ENCODE measurements at places on chromosomes 1 and 21.
A peak's percentile ranks its signal among the peaks of the same experiment; 100 is the strongest.

DNA sequence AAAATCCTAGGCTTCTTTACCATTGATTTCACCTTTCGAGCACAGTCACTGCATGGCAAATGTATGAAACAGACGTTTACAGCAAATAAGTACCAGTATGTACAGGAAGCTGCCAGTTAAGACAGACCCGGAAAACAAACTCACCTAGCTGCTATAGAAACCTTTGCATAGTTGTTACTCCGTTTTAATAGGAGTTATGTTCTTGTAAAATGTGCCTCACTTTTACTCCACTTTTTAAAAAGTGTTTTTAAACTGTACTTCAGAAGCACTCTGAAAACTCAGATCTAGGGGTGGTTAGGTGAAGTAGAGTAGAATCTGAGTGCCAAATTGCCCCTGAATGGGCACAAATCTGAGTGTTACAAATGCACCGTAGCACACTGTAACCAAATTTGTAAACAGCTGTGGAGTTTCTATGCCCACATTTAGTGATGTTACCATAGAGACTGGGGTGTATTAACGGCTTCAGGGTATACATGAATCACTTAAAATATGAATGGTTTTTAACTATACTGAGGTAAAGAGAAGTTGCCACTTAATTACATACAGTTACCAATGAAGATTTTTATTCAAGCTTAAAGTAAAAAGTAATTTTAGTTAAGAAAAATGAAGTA, 30.7 kb downstream of the CNIH4 start:
- DNase-seq = no peak

DNA sequence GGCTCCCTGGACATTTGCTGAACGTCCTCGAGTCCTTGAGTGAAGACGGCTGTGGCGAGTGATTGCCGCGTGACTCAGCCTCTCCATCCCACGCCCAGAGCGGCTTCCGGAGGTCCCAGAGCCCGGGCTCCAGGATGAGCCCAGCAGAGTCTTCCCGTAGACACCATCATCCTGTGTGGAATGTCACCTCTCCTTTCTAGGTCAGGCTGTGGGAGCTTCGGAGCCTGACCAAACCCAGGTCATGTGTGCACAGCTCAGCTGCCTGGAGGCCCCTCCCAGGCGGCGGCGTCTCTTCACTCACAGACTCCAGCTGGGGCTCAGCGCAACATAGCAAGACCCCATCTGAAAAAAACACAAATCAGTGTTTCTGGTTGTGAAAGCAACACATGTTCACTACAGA, 38.2 kb downstream of the PRKCZ start:
- no peak for DNase-seq

GRCh38 chr1:28428012-28428411, 58.5 kb downstream of the PHACTR4 start:
- no peak for DNase-seq

DNA sequence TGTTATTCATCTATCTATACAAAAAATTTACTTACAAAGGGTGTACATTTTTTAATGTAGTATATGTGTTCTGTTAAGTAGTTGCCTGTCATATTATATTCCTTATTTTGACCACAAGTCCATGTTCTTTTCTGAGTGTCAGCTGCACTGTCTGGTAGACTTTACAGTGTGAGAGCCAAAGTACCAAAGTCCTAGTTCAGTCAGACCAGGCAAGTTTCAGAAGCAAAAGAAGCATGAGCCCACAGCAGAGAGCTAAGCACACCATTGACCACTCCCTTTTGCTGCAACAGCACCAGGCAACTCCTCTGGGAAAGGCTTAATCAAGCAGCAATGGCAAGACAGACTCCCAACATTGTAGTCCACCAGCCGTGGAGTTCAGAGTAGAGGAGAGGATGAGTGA, 631.9 kb upstream of the PKN2 start:
- DNase-seq = no peak

- peak; percentile 4 for DNase-seq
Observed at GRCh38 chr1:23980728-23981070, 572 bp upstream of the SRSF10 start.

GRCh38 chr1:67332653-67333529, 25.2 kb downstream of the IL12RB2 start:
- no peak for DNase-seq

GRCh38 chr1:25613091-25613490, 3.5 kb upstream of the MAN1C1 start:
- no peak for DNase-seq

GRCh38 chr1:8767006-8767405, 50.4 kb downstream of the RERE start:
- DNase-seq = no peak

- no peak for DNase-seq
Observed at GRCh38 chr1:15934211-15935055, 41.5 kb downstream of the ZBTB17 start.

- DNase-seq = no peak
Observed at GRCh38 chr1:193083365-193084088, 21.7 kb downstream of the GLRX2 start.

DNA sequence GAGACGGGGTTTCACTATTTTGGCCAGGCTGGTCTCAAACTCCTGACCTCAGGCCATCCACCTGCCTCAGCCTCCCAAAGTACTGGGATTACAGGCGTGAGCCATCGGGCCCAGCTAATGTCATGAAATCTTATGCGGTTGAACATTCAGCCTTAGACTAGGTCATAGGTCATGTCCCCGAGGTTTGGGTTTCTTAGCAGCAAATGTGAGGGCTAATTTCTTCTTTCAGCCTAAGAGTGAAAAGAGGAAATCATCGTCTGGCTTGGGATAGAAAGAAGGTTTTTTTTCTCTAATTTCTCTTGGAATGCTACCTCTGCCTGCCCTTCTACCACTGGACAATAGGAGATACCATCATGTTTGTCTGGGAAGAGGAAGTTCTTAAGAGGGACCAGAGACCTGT, 18.0 kb upstream of the PIK3CD start:
- DNase-seq = no peak

- DNase-seq = no peak
Observed at GRCh38 chr1:174406421-174406820, 41.3 kb upstream of the GPR52 start.

GRCh38 chr21:42661688-42662429, 8.4 kb downstream of the PDE9A start:
- DNase-seq = no peak

DNA sequence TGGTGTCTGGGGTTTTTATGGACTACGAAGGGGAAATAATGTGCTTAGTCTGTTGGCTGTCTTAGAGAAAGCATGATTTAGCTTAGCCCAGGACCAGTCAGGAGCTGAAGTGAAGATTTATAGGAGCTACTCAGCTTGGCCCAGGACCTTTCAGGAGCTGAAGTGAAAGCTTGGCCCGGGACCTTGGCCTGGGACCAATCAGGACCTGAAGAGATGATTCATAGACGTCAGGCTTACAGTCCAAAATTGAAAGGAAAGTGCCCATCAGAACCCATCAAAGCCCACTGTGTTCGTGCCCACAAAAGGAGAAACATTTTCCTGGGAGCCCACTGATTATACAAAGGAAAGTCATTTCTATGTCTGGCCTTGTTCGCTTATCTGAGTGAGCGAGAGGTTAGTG, 35.6 kb downstream of the MSTO1 start:
- no peak for DNase-seq

GRCh38 chr1:65213271-65214023, 65.4 kb downstream of the AK4 start:
- DNase-seq = no peak

DNA sequence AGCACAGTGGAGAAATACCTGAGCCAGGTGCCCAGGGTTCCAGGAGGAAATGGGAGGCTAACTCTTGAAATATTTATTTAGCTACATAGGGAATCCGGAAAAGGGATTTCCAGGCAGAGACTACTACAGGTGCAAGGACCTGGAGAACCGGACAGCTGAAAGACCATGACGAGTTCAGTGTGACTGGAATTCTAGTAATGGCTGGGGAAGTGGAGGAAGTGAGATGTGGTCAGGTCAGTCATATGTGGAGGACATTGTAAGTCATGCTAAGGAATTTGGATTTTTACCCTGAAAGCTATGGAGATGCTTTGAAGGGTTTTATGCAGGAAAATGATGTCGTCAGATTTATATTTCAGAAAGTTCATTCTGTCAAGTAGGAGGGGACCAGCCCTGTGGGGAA, 1.8 kb downstream of the CAP1 start:
- no peak for DNase-seq

- DNase-seq = no peak
Observed at GRCh38 chr1:10208537-10208936, 1.8 kb upstream of the KIF1B start.

DNA sequence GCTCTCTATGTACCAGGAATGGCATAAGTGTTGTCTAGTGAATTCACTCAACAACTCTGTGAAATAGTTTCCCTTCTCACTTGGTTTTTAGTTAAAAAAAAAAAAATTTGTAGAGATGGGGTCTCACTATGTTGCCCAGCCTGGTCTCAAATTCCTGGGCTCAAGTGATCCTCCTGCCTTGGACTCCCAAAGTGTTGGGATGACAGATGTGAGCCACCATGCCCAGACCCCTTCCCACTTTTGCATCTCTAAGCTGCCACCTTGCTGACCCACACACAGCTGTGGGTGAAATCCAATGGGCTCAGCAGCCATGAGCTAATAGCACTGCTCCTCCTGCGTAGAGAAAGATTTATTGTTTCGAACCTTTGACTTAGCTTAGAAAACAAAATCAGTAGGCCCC, 33.5 kb downstream of the NEK2 start:
- DNase-seq = no peak

DNA sequence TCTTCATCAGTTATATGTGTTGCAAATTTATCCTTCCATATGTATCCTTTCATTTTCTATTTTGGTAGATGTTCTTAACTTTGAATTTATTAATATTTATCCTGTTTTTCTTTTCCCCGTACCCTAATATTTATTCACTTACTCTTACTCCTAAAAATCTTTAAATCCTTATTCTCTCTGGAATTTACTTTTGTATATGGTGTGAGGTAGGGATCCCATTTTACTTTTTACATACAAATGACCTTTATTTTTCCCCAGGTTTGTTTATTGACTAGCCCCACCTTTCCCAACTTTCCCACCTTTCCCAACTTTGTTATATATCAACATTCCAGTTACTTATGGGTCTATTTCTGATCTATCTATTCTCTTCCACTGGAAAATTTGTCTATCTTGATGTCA, 21.7 kb upstream of the ADAR start:
- no peak for DNase-seq

- no peak for DNase-seq
Observed at GRCh38 chr1:239269706-239270105, 116.7 kb upstream of the CHRM3 start.

DNA sequence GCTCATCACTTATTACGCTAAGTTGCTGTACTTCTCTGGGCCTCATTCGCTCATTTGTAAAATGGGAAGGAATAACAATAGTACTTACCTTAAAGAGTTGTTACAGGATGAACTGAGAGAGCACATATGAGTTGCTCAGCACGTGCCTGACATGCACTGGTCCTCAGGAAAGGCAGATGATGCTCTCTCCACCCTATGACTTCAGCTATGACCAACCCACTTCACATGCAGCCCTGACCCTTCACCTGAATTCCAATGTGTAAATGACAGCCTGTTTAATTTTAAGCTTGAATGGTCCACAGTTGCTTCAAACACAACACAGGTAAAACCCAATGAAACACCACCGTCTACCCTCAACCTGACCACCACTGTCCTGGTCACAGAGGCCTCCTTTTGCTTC, 32.9 kb downstream of the GADD45A start:
- no peak for DNase-seq

DNA sequence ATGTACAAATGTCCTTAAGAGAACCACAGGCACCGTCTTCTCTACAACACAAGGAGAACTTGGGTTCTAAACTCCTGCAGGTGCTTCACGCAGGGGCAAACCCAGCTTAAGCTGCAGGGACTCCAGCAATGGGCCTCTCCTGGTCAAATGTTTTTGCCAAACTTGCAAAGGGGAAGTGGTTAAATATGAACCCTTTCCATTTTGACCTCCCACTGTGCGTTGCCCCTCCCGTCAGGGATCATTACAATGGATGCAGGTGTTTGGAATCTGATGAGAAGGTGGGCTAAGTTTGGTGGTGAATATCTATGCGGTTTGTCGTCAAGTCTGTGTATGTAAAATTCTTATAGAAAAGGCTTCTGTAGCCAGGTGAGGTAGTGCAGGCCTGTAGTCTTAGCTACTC, 29.1 kb upstream of the SLC25A33 start:
- DNase-seq = no peak

DNA sequence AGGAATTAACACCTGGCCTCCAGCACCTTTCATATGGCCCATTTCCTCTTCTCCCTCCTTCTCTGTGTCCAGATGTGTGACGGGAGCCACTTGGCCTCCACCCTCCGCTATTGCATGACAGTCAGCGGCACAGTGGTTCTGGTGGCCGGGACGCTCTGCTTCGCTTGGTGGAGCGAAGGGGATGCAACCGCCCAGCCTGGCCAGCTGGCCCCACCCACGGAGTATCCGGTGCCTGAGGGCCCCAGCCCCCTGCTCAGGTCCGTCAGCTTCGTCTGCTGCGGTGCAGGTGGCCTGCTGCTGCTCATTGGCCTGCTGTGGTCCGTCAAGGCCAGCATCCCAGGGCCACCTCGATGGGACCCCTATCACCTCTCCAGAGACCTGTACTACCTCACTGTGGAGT, 5.6 kb downstream of the TMEM61 start:
- DNase-seq = no peak

DNA sequence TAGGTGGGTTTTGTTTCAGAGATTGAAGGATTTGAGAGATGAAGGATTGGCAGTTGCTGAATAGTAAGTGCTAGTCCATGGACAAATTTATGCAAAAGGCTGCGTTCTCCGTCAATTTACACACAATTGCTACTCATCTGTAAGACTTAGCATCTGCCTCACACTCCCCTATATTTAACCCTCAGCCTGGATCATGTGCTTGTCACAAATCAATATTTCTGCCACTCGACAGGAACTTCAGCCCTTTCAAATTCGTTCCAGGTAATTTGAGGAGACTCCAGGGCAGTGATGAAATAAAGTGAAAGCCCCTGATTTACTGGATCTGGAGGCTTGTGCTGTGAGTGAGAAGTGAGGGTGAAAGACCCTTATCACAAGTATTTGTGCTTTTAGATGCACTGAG, 105.6 kb upstream of the UBE2U start:
- no peak for DNase-seq

- no peak for DNase-seq
Observed at GRCh38 chr1:244705261-244706234, 52.6 kb downstream of the DESI2 start.

DNA sequence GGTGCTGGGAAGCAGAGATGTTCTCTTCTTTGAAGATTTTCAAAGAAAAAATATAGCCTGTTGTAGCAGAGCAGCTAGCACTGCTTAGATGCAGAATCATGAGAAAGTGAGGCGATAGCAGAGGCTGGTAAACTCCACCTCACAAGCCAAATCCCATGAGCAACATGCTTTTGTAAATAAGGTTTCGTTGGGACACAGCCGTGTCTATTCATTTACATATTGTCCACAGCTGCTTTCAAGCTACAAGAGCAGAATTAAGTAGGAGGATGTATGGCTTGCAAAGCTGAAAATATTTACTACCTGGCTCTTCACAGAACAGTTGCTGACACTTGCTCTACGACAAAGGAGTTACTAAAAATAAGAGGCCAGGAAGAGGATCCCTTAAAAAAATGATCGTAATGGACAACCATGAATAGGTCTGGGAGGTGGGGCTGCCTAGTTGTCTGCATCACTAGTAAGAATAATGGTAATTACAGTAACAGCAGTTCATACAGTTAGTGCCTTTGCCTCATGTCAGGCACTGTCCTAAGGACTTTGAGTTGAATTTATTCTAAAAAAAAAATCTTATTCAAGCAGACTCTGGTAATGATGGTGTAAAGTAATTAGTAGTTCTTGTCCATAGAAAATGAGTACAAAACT, 622.0 kb downstream of the KIF26B start:
- no peak for DNase-seq

GRCh38 chr1:186681121-186681520, 898 bp upstream of the PTGS2 start:
- no peak for DNase-seq

GRCh38 chr1:87404296-87404695, 75.6 kb downstream of the LMO4 start:
- DNase-seq = no peak

All from stimulated activated CD8-positive, alpha-beta memory T cell treated with anti-CD3 and anti-CD28 coated beads, Interleukin-4, amount 100 ng/mL, for 4 hours (primary cell).